Osteoblast (primary cell): ENCODE measurements at places on chromosomes 16 and 17.

GRCh38 chr17:7702776-7703175, 2.2 kb upstream of the EFNB3 start:
- DNase-seq, result no peak

- no peak for DNase-seq
These were observed 14.1 kb downstream of the CCL4 start for GRCh38 chr17:36117505-36118382.

GRCh38 chr16:87221633-87222032, 95.6 kb downstream of the C16orf95 start:
- DNase-seq, result no peak

GRCh38 chr17:47611372-47612350, 38.1 kb upstream of the KPNB1 start:
- peak; percentile 23 for DNase-seq

- no peak for DNase-seq
These were observed 8.8 kb downstream of the MAP3K3 start for GRCh38 chr17:63631062-63631461.

GRCh38 chr17:7950578-7950977, 18.6 kb downstream of the CNTROB start:
- DNase-seq, result no peak

DNA sequence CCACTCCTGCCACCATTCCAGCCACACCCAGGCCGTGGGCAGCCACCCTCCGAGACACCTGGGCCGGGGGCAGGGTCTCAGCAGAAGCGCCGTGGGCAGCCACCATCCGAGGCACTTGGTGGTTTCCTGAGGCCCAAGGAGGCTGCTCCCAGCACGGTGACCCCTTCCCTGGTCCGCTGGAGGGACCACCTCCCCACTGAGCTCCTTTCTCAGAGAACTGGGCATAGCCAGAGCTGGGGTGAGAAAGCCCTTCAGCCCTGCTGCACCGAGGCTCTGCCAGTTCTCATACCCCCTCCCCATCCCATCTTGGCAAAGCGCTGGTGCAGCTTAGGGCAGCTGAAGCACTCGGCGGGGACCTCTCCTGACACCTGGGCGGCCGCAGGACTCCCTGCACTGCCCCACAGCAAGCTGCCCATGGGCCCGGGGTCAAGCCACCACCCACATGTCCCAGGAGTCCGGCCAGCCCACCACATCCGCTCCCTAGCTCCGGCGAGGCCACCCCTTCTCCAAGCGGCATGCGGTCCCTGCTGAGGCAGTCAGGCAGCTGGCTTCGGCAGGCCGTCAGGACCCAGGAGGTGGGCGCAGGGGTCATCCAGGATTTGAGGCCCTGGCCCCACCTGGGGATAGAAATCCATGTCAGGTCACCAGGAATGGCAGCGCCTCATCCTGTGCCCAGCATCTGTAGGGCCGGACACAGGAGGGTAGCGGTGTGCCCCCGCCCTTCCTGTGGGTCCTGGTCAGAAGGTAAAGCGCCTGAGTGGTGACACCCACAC, 1.3 kb upstream of the CYBA start:
- peak; percentile 68 for DNase-seq

DNA sequence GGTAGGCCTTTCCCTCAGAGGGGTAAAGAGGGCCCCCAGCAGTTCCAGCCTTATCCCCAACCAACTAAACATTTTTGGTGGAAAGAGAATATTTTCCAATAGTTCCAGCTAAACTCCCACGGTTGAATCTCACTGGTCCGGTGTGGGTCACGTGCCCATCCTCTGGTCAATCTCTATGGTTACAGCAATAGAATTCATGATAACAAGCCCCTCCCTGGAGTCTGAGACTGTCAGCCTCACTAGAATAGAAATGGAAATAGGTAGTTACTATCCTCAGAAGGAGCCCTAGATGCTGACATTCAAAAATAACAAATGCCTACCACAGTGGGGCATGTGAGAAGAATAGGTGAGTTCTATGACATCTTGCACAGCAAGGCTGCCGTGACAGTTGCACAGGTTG, 37.5 kb upstream of the LITAF start:
- no peak for DNase-seq

DNA sequence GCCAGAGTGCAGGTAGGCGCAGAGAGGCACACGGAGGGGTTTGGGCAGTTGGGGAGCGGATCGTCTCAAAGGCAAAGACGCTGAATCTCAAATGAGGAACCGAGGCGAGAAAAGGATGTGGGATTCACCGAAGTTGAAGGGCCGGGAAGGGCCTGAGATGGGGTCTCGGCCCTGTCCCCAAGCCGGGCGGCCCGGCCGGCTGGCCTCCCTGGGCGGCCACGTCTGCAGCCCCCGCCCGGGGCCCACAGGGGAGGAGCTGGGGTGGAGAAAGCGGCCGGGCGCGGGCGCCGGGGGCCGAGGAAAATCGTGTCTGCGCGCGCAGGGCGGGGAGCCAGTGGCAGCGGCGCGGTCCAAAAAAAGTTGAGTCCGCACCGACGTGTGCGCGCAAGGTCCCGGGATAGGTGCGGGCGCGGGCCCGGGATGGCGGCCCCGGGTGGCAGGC, 458 bp downstream of the SLC12A4 start:
- DNase-seq, result peak; percentile 96

DNA sequence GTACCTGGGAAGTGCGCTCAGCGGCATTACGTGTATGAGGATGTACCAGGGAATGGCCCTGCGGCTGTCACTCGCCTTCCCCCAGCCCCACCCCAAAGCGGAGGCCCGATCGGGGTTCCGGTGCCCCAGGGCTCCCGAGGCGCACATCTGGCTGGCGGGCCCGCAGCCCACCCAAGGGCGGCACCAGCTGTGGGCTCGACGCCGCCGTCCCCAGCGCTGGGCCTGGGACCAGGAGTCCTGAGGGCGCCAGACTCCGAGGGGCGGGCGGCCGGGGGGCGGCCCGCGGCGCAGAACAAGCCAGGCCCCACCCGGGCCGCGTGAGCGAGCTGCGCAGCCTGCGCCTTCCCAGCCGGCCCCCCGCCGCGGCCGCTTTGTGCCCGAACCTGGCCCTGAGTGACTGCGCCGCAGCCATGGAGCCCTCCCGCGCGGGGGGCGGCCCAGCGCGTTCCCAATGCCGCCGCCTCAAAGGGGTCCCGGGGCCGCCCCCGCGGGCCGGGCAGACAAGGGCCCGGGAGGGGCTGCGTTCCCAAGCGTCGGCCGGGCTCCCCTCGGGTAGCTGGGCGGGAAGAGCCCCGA, 17.4 kb downstream of the ZNF423 start:
- DNase-seq, result no peak

DNA sequence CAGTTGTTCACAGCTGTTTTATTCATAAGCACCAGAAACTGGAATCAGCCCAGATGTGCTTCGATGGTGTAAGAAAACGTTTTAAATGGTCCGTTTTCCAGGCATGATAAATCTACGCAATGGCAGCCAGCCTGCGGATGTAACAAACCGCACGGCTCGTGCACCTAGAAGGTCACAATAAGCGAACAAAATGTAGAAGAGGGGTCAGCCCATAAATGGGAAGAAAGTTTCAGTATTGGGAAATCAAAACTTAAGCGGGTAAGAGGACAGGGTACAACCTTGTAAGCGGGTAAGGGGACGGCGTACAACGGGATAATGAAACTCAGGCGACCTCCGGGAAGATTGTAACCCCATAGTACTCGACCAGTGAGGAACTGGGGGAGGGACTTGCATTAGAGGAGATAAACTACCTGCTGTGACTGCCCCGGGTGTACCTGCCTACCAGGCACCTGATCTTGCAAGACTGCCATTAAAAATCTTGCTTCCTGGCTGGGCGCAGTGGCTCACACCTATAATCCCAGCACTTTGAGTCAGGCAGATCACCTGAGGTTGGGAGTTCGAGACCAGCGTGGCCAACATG, 66.6 kb downstream of the ANKRD11 start:
- no peak for DNase-seq

DNA sequence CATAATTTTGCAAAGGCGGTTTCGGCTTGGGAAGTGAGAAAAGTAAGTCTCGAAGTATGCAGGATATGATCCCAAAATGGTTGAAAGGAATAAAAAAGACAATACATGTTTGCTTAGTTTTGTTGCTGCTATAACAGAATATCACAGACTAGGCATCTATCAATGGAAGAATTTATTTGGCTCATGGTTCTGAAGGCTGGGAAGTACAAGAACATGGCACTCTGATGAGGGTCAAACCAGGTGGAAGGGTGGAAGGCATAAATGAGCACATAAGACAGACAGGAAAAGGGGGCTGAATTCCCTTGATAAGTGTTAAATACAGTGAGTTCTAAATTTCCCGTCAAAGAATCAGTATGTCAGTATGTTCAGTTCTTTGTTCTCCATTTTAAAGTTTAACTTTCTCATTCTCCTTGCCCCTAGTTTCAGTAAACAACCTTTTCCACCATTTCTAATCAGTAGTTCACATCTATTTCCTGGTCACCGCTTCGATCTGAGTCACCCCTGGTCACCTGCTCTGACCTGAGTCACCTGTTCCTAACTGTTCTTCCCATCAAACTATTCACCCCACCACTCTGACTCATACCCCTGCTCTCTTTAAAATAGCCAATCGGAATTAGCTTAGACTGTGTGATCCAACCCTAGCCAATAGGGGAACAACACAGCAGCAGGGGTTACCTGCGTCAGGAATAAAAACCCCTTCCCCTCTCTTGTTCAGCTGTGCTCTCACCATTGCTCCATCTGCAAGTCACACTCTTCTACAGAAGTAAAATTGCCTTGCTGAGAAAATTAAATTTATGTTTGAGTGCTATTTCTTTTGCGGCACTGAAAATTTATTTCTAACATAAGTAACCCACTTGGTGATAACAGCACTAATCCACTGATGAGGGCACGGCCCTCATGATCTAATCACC, 240.8 kb downstream of the STX8 start:
- DNase-seq, result no peak

DNA sequence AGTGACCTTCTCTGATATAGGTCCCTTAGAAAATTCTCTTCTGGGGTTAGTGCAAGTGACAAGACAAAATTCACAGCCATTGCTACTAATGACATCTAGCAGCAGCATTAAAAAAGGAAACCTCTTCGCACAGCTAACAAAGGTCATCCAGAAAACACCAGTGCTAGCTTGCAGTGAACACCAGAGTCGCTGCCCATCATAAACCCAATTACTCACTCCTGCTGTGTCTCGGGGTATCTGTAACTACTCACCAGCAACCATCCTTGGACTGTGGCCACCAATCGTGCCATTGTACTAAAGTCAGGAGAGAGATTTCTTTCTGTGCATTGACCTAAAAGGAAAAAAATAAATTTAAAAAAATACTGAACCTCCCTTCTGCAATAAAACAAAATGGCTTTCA, 1494.7 kb upstream of the CDH8 start:
- no peak for DNase-seq

DNA sequence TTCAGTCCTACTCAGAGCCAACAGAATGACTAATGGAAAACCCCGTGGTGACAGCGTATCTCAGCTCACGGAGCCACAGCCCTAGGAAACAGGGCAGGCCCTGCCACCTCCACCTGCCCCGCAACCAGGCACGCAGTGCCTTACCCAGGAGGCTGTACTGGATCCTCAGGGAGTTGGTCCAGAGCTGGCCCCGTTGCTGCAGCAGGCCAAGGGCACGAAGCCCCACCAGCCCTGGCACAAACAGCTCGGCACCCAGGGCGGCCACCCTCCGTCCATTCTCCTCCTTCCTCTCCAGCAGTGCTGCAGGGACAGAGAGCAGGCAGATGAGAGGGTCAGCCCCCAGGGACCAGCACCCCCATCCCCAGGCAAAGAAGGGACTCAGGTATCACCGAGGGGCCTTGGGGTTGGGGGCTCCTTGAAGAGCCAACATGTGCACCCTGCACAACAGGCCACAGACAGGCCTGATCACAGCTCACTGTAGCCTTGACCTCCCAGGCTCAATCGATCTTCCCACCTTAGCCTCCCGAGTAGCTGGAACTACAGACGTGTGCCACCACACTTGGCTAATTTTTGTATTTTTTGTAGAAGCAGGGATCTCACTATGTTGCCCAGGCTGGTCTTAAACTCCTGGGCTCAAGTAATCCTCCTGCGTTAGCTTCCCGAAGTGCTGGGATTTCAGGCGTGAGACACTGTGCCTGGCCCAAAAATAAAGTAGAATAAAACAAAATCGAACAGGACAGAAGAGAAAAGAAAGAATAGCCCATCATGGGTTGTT, 115.7 kb downstream of the RMI2 start:
- DNase-seq, result no peak

GRCh38 chr16:50516890-50517289, 31.3 kb upstream of the NKD1 start:
- no peak for DNase-seq

GRCh38 chr17:35313875-35314409, 59.5 kb downstream of the SLFN11 start:
- DNase-seq, result peak; percentile 8

DNA sequence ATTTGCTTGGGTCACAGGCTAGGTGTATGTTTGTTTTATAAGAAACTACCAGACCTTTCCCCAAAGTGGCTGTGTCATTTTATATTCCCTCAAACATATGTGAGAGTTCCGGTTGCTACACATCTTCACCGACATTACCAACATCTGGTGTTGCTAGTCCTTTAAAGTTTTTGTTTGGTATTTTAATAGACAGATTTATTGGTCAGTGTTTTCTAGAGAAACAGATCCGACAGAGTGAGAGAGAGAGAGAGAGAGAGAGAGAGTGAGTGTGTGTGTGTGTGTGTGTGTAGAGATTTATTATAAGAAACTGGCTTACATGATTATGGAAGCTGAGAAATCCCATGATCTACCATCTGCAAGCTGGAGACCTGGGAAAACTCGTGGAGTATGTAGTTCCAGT, 31.0 kb downstream of the LDHD start:
- DNase-seq, result no peak

GRCh38 chr16:77971306-77972061, 50.9 kb upstream of the CLEC3A start:
- DNase-seq, result peak; percentile 61

GRCh38 chr17:31339906-31340661, 18.7 kb upstream of the EVI2A start:
- DNase-seq, result peak; percentile 96

DNA sequence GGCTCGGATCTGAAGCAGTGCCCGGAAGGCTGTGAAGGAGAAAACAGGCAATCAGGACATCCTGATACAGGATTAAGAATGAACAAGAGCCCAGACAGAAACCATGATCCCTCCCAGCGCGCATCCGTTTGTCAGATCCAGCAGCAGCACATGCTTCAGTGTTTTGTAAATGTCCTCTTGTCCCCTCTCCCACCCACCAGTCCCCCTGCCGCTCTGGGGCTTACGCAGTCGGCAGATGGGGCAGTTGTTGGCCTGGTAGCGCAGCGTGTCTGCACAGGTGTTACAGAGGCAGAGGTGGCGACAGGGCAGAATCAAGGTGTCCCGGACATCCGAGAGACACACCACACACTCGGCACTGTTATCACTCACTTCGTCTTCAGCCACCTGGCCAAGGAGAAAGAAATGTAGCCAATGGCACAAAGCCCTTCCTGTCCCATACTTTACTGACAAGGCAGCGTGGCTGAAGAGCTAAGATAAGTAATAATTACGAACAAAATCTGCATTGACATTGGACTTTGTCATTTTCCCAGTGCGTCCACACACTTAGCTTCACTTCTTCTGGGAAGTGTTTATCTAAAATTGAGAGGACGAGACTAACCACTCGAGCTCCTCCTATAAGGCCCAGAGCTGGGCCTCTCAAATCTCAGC, 20.7 kb upstream of the FOXJ1 start:
- DNase-seq, result no peak
